ENCODE measurements at places on chromosomes 1 and 21.
A peak's percentile ranks its signal among the peaks of the same experiment; 100 is the strongest.

GRCh38 chr1:212979340-212980122, 29.2 kb downstream of the VASH2 start:
- peak; percentile 52 for DNase-seq

DNA sequence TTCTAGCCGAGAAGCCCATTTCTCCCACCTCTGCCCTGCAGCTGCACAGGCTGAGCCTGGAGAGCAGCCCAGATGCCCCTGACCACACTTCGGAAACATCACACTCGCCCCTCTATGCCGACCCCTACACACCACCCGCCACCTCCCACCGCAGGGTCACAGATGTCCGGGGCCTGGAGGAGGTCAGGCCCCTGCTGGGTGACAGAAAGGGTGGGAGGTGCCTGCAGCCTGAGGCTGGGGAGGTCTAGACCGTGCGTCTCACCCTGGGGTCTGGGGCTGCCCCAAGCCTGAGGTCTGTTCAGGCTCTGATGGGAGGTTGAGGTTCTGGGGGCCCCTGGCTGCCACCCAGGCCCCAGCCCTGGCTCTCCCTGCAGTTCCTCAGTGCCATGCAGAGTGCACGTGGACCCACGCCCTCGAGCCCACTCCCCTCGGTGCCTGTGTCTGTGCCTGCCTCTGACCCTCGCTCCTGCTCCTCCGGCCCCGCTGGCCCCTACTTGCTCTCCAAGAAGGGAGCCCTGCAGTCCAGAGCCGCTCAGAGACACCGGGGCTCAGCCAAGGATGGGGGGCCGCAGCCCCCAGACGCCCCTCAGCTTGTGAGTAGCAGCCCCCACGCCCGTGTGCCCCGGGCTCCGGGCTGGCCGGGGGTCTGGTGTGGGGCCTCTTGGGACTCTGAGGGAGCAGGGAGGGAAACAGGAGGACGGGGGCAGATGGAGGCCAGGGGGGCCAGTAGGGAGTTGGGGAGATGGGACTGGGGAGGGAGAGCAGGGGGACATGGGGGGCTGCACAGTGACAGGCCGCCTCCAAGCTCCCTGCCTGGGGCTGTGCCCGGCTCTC, 7.4 kb downstream of the PLEKHN1 start:
- DNase-seq: no peak

DNA sequence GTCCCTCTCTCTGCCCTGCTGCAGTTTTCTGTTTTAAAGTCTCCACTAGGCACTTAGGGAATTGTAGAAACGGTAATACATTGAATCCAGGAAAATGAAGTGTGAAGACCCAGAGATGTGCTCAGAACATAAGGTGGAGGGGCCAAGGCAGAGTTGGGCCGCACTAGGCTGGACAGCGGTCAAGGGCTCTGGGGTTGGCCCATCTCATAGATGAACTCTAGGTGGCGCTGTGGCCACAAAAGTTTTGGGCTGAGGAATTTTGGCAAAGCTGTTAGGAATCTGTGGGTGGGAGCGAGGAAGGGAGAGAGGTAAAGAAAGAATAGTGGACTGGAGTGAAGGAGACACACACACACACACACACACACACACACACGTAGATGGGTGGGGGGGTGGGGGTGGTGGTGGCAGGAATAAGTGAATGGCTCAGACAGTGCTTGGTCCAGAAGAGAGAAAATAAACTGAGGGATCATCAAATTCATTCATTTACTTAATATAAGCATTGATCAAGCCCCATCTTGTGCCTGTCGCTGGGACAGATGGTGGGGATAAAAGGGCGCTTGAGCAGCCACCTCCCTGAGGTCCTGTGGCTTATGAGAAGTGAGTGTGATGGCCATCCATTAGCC, 258.5 kb downstream of the TRABD2B start:
- peak; percentile 12 for DNase-seq

DNA sequence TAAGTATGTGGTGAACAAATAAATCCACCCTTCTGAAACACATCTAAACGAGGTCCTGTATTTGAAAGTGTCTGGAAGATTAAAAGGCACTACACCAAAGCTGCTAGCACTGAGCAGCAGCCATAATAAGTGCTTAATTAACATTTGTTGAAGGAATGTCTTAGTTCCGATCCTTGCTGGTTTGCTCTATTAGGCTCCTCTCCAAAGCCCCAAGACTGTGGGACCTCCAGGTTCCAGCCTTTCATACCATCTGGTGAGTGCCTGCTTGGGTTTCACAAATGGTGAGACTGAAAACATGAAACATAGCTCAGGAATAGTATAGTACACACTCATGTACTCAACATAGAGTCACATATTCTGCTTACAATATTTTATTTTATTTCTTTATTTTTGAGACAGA, 640 bp upstream of the CYP2J2 start:
- no peak for DNase-seq
